ENCODE measurements at places on chromosomes 6 and 20.

DNA sequence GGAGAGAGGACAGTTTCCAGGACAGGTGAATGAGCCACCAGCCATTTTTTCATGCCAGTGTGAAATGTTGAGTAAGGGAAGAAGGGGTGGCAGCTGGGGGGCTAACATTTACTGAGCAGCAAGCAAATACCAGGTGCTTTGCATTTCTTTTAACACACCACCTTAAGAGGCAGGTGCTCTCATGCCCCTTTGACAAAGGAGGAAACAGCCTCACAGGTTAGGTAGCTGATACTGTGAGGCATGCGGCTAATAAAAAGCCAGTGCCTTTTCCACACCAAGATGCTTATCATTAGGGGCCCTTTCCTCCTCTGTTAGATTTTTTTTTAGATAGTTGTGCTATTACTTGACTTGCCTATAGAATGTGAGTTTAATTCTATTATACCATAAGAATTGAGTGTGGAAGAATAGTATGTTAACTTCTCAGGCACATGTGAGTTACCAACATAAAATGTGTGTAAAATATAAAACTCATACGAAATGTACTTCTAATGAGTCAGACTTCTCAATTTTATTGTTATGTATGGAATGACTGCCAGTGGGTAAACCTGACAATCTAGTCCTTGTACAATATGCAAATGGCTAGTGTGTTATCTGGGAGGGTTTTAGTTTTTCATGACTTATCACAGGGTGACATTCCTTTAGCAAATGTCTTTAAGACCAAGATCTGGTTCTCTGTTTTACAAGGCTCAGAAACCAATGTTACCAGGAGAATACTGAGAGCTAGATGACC is 260.0 kb downstream of the TMEM242 start:
- no peak for DNase-seq

DNA sequence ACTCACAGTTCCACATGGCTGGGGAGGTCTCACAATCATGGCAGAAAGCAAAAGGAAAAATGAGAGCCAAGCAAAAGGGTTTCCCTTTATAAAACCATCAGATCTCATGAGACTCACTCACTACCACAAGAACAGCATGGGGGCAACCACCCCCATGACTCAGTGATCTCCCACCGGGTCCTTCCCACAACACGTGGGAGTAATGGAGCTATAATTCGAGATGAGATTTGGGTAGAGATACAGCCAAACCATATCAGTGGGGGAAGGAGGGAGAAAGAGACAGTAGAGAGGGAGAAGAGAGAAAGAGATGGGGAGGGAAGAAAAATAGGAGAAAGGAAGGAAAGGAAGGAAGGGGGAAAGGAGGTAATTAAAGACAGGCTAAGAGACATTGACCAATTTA is 30.1 kb downstream of the GMDS start:
- no peak for DNase-seq

- DNase-seq, result no peak
These were observed 3.8 kb downstream of the ZNF335 start for GRCh38 chr20:45968081-45968671.

- DNase-seq, result no peak
These were observed 18.7 kb downstream of the TUBB2B start for GRCh38 chr6:3208775-3209113.

GRCh38 chr6:116881236-116881635 is 4.2 kb downstream of the RFX6 start:
- no peak for DNase-seq

DNA sequence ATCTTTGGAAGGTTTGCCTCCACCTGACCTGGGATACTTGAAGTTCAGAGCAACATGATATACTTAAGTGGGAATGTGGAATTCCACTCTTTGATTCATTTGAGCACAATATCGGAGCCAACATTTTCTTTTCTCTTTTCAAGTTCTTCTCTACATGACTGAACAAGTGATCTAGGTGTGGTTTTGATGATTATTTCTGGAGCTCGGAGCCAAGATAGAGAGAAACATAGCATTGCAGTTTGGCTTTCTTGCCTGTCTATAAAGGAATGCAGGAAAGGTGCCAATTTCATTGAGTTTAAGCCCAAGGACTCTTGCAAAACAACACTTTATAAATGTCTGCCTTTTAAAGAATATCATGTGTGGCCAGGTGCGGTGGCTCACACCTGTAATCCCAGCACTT is 124.2 kb upstream of the FAM83B start:
- no peak for DNase-seq

- DNase-seq, result no peak
These were observed 60.5 kb upstream of the SRSF6 start for GRCh38 chr20:43397147-43397546.

DNA sequence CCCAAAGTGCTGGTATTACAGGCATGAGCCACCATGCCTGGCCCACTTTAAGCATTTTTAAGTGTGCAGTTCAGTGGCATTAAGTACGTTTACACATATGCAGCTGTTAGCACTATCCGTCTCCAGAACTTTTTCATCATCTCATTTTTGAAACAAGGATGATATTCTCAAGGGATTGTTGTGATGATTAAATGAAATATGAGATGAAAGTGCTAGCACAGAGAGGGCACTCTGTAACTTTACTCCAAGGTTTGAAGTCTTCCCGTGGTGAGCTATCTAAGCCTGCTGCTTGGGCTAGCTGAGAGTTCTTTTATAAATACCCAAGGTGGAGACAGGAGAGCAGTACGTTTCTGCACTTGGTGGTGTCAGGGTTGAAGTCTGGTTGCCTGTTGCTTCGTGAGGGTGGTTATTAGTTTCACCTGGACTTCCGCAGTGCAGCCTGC is 6.6 kb downstream of the TM9SF4 start:
- DNase-seq, result no peak
